ENCODE measurements at places on chromosomes 1 and 21. TPM values are rescaled to one million over a fixed set of nuclear protein-coding genes. Genes with fewer than 3 reads are reported as not detected.

DNA sequence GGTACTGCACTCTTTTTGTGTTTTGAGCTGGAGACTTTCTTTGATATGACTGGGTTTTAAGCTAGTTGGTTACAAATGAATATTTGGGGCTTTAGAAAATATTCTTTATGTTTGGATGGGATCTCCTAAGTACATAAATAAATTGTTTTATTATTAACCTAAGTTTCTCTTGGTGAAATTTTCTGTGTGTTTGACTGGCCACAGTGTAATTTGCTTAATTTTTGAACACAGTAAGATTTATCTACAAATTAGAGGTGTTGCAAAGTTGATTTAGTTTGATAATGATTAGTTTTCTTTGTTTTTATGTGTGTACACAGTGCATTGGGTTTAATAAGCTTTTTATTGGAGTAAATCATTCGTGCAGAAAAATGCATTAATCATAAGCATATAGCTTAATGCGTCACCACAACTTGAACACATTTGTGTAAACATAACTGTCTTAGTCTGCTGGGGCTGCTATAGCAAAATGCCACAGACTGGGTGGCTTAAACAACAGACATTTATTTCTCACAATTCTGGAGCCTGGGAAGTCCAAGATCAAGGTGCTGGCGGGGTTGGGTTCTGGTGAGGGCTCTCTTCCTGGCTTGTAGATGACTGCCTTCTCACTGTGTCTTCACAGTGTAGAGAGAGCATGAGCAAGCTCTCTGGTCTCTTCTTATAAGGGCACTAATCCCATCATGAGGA, 17.4 kb upstream of the SLC6A9 start:
- H3K27ac ChIP-seq: peak overlapping the region; percentile 91
- H3K36me3 ChIP-seq: peaks cover 6% of the 10 kb centered on the region
- H3K27me3 ChIP-seq: no peaks in the 10 kb centered on the region
- H3K4me1 ChIP-seq: peaks cover 47% of the 10 kb centered on the region

DNA sequence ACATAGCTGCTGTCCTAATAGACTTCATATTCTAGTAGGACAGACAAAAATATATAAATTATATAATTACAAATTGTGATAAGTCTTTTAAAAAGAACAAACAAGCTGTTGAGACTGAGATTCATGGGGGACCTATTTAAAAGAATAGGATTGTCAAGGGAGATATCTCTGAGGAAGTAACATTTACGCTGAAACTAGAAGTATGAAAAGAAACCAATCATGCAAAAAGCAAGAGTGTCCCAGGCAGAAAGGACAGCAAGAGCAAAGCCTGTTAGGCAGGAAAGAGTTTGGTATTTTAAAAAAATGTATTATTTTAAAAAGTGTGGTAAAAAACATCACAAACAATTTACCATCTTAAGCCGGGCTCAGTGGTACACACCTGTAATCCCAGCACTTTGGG, 9.1 kb upstream of the METTL13 start:
- DNase-seq: no peak
- no peak overlapping the region for H3K4me3 ChIP-seq
- no peak overlapping the region for H3K27ac ChIP-seq
- H3K27me3 ChIP-seq: peaks cover 3% of the 10 kb centered on the region
- no peaks in the 10 kb centered on the region for H3K4me1 ChIP-seq

DNA sequence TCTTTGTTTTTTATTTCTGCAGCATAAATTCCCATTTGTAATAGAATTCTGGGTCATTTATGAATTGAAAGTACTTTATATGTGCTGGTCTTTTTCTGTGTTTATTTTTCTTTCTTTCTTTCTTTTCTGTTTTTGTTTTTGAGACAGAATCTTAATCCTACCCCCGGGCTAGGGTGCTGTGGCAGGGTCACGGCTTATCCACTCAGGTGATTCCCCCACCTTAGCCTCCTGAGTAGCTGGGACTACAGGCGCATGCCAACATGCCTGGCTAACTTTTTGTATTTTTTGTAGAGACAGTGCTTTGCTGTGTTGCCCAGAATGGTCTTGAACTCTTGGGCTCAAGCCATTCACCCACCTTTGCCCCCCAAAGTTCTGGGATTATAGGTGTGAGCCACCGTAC, 18.7 kb downstream of the RAP1A start:
- H3K27ac ChIP-seq: no peak overlapping the region
- H3K27me3 ChIP-seq: no peaks in the 10 kb centered on the region
- no peaks in the 10 kb centered on the region for H3K4me1 ChIP-seq
- DNase-seq: no peak
- H3K4me3 ChIP-seq: no peak overlapping the region

DNA sequence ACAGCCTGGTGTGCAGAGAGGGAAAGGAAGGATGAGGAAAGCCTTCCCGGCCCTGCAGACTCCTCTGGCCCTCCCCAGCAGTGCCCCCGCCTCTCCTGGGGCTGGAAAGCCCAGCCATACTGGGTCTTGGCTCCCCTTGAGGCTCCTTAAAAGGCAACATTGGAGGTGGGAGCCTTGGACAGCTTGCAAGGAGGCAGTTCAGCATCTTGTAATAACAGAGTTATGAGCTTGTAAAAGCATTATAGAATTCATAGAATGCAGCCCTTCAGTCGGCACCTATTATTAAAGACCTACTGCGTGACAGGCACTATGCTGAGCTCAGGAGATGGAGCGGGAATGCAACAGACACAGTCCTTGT, 4.2 kb downstream of the TINAGL1 start:
- H3K4me1 ChIP-seq: peaks cover 62% of the 10 kb centered on the region
- no peaks in the 10 kb centered on the region for H3K27me3 ChIP-seq
- H3K4me3 ChIP-seq: peak overlapping the region; percentile 52
- DNase-seq: peak; percentile 78
- peaks cover 18% of the 10 kb centered on the region for H3K36me3 ChIP-seq
- peak overlapping the region; percentile 70 for H3K27ac ChIP-seq

DNA sequence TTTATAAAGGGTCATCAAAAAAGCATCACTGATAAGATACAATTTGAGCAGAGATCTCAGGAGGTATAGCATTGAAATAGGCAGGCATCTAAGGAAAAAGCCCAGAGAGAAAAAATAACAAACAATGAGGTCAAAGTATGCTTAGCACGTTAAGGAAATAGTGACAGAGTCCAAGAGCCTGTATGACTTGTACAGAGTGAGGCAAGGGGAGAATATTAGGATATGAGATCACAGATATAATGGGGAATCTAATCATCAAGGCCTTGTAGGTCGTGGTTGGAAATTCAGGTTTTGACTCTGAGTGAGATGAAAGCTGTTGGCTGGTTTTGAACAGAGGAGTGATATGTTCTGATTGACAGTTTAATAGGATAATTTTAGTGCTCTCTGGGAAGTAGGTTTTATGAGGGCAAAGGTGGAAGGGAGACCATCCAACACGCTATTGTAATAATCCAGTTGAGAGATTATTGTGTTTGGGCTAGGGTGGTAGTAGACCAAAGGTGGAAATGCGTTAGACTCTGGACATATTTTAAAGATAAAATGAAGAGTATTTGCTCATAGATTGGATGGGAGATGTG, 644.6 kb upstream of the TMPRSS15 start:
- no peak overlapping the region for H3K27ac ChIP-seq
- no peak for DNase-seq
- H3K36me3 ChIP-seq: no peaks in the 10 kb centered on the region

DNA sequence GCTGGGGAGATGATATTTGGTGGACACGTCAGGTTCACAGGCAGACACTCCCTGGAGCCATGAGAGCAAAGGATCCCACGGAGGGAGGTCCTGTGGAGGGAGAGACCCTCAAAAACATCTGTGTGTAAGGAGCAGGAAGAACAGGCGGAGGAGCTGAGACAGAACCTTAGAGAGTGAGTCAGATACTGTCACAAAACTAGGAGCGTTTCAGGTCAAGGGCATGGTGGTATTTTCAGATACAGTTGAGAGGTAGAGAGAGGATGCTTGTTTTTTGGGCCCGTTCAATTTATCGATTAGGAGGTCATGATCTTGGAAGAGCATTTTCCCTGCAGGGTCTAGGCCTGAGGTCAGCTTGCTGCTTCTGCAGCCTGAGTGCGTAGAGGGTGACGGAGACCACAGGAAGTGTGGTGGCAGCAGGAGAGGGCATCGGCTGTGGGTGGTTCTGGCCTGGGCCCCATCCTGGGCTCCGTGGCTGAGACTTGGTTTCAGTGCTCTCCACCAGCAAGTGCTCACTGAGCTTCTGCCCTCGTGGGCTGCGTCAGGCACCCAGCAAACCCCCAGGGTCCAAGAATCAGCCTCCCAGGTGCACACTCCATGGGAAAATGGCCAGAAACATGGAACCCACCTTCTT, 39.9 kb downstream of the SPSB1 start:
- H3K27ac ChIP-seq: no peak overlapping the region
- DNase-seq: peak; percentile 75
- no peak overlapping the region for H3K4me3 ChIP-seq
- no peaks in the 10 kb centered on the region for H3K27me3 ChIP-seq
- no peaks in the 10 kb centered on the region for H3K4me1 ChIP-seq

- DNase-seq: no peak
- peaks cover 19% of the 10 kb centered on the region for H3K27me3 ChIP-seq
- no peak overlapping the region for H3K4me3 ChIP-seq
- H3K27ac ChIP-seq: no peak overlapping the region
- H3K36me3 ChIP-seq: no peaks in the 10 kb centered on the region
These were observed 2.3 kb upstream of the KRTAP10-7 start for GRCh38 chr21:44598061-44598460.

- peaks cover 46% of the 10 kb centered on the region for H3K4me1 ChIP-seq
- peak overlapping the region; percentile 25 for H3K4me3 ChIP-seq
- peak; percentile 27 for DNase-seq
- H3K27ac ChIP-seq: peak overlapping the region; percentile 29
These were observed 87.4 kb upstream of the C1orf21 start for GRCh38 chr1:184299406-184299790.

- H3K4me1 ChIP-seq: no peaks in the 10 kb centered on the region
- no peak for DNase-seq
- no peaks in the 10 kb centered on the region for H3K27me3 ChIP-seq
- no peaks in the 10 kb centered on the region for H3K36me3 ChIP-seq
- peak overlapping the region; percentile 2 for H3K4me3 ChIP-seq
These were observed 358.5 kb downstream of the RGS7 start for GRCh38 chr1:240998441-240999015.

GRCh38 chr1:29708381-29708780, 472.1 kb downstream of the PTPRU start:
- no peak overlapping the region for H3K4me3 ChIP-seq
- H3K27ac ChIP-seq: peak overlapping the region; percentile 67
- H3K27me3 ChIP-seq: peaks cover 7% of the 10 kb centered on the region
- DNase-seq: no peak
- H3K36me3 ChIP-seq: no peaks in the 10 kb centered on the region

- no peaks in the 10 kb centered on the region for H3K4me1 ChIP-seq
- H3K4me3 ChIP-seq: no peak overlapping the region
- H3K36me3 ChIP-seq: no peaks in the 10 kb centered on the region
- H3K27me3 ChIP-seq: no peaks in the 10 kb centered on the region
- no peak overlapping the region for H3K27ac ChIP-seq
These were observed 4.9 kb downstream of the PLCH2 start for GRCh38 chr1:2480986-2481364.

DNA sequence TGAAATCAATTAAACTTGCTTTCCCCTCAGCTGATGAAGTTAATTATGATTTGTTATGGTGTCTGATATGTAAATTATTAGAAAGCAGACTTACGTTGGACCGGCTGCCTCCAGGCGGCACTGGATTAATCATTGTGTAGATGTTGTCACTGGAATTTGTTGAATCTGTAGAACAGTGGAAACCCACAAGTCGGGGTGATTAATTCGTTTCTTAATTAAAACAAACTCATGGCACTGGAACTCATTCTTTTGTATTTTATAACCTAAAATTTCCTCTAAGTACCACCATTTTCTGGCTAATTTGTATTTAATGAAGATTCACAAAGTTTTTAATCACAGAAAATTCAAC, 39.0 kb downstream of the MRPL37 start:
- peak; percentile 27 for DNase-seq
- no peak overlapping the region for H3K4me3 ChIP-seq
- peaks cover 3% of the 10 kb centered on the region for H3K4me1 ChIP-seq
- no peak overlapping the region for H3K27ac ChIP-seq
- H3K36me3 ChIP-seq: peaks cover 36% of the 10 kb centered on the region

GRCh38 chr1:227428803-227429202, 110.5 kb upstream of the CDC42BPA start:
- no peak overlapping the region for H3K27ac ChIP-seq
- no peak overlapping the region for H3K4me3 ChIP-seq
- DNase-seq: no peak
- H3K27me3 ChIP-seq: no peaks in the 10 kb centered on the region
- peaks cover 15% of the 10 kb centered on the region for H3K4me1 ChIP-seq

DNA sequence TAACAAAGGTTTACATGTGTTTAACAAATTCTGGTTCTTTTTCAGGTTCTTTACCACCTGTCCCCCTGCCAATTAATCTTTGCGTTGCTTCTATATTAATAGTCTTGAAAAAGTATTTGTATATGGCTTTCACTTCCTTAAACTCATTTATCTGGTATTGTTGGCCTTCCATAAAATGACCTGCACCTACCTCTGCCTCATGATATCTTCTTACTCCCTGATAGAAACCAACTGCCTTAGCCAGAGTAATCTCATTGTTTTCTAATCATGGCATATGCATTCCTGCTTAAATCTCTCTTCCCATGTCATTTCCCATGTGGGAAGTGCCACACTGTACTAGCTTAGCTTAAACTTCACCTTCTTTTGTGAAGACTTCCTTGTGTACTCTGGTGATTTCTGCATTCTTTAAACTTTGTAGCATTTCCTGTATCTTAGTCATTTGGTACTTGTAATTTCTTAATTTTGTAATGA, 8.7 kb downstream of the SMG7 start:
- H3K27ac ChIP-seq: no peak overlapping the region
- no peaks in the 10 kb centered on the region for H3K36me3 ChIP-seq
- H3K27me3 ChIP-seq: no peaks in the 10 kb centered on the region
- no peak for DNase-seq
- H3K4me3 ChIP-seq: no peak overlapping the region

GRCh38 chr1:25731626-25732370, 68.2 kb upstream of the SELENON start:
- peaks cover 24% of the 10 kb centered on the region for H3K27me3 ChIP-seq
- H3K27ac ChIP-seq: no peak overlapping the region
- H3K4me3 ChIP-seq: no peak overlapping the region

- DNase-seq: no peak
- no peak overlapping the region for H3K4me3 ChIP-seq
- no peaks in the 10 kb centered on the region for H3K4me1 ChIP-seq
- H3K36me3 ChIP-seq: no peaks in the 10 kb centered on the region
- H3K27ac ChIP-seq: no peak overlapping the region
These were observed 474.4 kb downstream of the SETD4 start for GRCh38 chr21:35585878-35586277.

- H3K27me3 ChIP-seq: peaks cover 5% of the 10 kb centered on the region
- no peak overlapping the region for H3K4me3 ChIP-seq
- no peak for DNase-seq
- no peak overlapping the region for H3K27ac ChIP-seq
- H3K4me1 ChIP-seq: peaks cover 4% of the 10 kb centered on the region
These were observed 123.4 kb downstream of the SIK1 start for GRCh38 chr21:43303275-43304178.

- H3K36me3 ChIP-seq: no peaks in the 10 kb centered on the region
- DNase-seq: no peak
- H3K4me1 ChIP-seq: no peaks in the 10 kb centered on the region
- no peak overlapping the region for H3K27ac ChIP-seq
- H3K27me3 ChIP-seq: no peaks in the 10 kb centered on the region
- no peak overlapping the region for H3K4me3 ChIP-seq
These were observed 21.1 kb downstream of the COQ8A start for GRCh38 chr1:226960944-226961765.

Gene KIF26B
- 22.1 TPM for total RNA-seq

Gene GRHL3
- total RNA-seq: not detected

Gene RGS13
- total RNA-seq: not detected

Gene SH3D21
- 1.8 TPM for total RNA-seq

Gene LCE1D
- total RNA-seq: not detected

Gene C1orf226
- total RNA-seq: 0.29 TPM

Gene TMEM51
- total RNA-seq: 0.59 TPM

Gene HDAC1
- 46.6 TPM for total RNA-seq

Gene RIMS3
- total RNA-seq: 6.2 TPM

Gene EFNA1
- 0.88 TPM for total RNA-seq

Data from osteoblast (primary cell).